LHCN-M2 (cell line): ENCODE measurements at places on chromosomes 3 and 15. TPM values are rescaled to one million over a fixed set of nuclear protein-coding genes. Genes with fewer than 3 reads are reported as not detected.

Gene TERB2
- not detected in 2 replicates for total RNA-seq

Gene NANOGP8
- total RNA-seq: 0.29 TPM in 1 of 2 replicates, not detected in the other

Gene ADGRG7
- not detected in 2 replicates for total RNA-seq

Gene FSIP1
- 0.38 and 1.1 TPM in 2 replicates for total RNA-seq

Gene GUCA1C
- total RNA-seq: not detected in 2 replicates

Gene TEX9
- total RNA-seq: 4.4 and 4.8 TPM in 2 replicates

Gene CFAP100
- total RNA-seq: not detected in 2 replicates

Gene SLC22A13
- 0.29 and 1.2 TPM in 2 replicates for total RNA-seq

Gene TNK2
- 8.6 and 10.7 TPM in 2 replicates for total RNA-seq
